Thyroid gland (tissue), 4 donors: ENCODE measurements at places on chromosomes 3 and 15. TPM values are rescaled to one million over a fixed set of nuclear protein-coding genes. Genes with fewer than 3 reads are reported as not detected.

GRCh38 chr3:192435241-192435640 is 292.1 kb downstream of the FGF12 start:
- DNase-seq: no peak

- DNase-seq: peak; percentile 57
Observed at GRCh38 chr3:194711913-194712312, 26.2 kb downstream of the FAM43A start.

Gene GOLGA6L4
- 2.0 TPM for total RNA-seq

DNA sequence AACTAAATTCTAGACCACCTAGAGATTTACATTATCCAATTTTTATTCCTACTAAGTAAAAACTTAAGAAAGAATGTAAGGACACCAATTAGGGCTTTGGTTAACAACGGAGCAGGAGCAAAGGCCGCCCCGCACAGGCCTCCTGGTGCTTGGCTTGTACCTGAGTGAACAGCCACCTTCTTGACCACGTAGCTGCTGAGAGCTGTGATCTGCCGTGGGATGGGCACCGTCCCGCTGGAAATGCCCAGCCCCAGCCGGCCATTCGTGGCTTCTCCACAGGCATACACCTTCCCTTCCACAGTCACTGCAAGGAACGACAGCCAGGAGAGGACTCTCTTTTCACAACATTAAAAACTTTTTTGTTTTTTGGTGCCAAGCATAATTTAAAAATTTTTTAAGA is 79.6 kb upstream of the OCA2 start:
- no peak for DNase-seq

Gene GPR87
- not detected for total RNA-seq

DNA sequence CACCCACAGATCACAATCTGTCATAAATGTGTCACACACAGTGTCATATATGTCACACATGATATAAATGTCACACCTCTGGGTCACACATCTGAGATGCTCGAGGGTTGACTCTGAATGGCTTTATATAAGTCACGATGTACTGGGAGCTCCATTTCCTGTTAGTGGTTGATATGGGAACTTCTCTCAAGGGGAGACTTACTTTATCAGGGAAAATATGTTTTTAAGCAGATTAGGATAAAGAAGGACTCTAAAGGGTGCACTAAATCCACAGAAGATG is 83.9 kb upstream of the MEF2A start:
- DNase-seq: no peak

Gene H1-8
- total RNA-seq: not detected

DNA sequence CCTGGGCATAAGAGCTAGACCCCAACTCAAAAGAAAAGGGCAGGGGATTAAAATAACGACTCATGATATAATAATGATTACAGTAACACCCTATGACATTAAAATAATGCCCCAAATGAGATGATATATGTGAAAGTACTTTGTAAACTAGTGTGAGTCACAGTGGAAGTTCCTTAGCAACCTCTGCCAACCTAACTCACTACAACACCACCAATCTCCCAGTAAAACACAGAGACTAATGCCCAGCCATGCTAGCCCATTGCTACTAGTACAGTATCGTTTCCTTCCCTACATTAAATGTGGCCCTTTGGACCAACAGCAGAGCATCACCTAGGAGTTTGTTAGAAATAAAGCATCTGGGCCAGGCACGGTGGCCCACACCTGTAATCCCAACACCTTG is 11.2 kb upstream of the ADAMTS7 start:
- DNase-seq: no peak

Gene KLHL18
- 38.7 TPM for total RNA-seq

Gene PRR20G
- total RNA-seq: not detected

Gene NPAP1
- total RNA-seq: 1.8 TPM

- DNase-seq: no peak
Observed at GRCh38 chr3:50342813-50343633, 2.4 kb upstream of the RASSF1 start.

GRCh38 chr3:125594125-125594524 is 1.2 kb downstream of the OSBPL11 start:
- DNase-seq: no peak

Gene CHRNA5
- not detected for total RNA-seq

Gene ESYT3
- total RNA-seq: 20.3 TPM

- no peak for DNase-seq
Observed at GRCh38 chr15:81653259-81653658, 279.2 kb upstream of the TMC3 start.

Gene TM4SF18
- total RNA-seq: 9.7 TPM

DNA sequence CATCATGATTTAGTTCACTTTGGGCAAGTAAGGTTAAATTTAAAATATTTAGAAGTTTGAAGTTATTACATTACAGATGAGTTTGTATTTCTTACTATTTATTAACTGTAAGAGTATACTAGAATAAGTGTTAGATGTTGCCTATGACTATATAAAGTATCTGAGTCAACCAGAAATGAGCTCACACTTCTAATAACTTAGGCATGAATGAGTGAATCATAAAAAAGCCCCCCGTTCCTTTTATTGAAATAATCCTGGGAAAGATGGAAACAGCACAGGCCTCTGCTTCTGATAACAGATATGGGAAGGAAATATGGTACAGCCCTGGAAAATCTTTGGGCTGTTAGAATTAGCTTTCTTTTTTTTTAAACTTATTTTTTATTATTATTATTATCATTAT is 66.6 kb upstream of the TGFBR2 start:
- DNase-seq: no peak

Gene P3H2
- 4.7 TPM for total RNA-seq

Gene FOXL2NB
- total RNA-seq: not detected

DNA sequence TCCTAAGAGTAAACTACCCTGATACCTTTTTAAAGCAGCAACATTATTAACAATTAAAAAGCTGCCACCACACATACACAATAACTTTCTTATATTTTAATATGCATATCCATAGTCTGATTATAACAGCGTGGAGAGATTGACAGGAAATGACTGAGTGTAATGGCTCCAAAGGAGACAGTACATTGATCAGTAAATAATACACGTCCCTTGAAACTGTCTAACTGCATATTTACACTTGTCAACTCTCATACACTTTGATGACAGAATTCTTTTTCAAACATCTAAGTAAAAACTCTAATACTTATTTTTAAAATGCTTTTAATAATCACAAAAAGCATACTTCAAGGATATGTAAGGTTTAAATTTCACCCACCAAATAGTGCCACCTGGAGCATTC is 99.5 kb downstream of the FOXP1 start:
- DNase-seq: no peak

GRCh38 chr3:194974468-194975135 is 288.9 kb downstream of the FAM43A start:
- no peak for DNase-seq

DNA sequence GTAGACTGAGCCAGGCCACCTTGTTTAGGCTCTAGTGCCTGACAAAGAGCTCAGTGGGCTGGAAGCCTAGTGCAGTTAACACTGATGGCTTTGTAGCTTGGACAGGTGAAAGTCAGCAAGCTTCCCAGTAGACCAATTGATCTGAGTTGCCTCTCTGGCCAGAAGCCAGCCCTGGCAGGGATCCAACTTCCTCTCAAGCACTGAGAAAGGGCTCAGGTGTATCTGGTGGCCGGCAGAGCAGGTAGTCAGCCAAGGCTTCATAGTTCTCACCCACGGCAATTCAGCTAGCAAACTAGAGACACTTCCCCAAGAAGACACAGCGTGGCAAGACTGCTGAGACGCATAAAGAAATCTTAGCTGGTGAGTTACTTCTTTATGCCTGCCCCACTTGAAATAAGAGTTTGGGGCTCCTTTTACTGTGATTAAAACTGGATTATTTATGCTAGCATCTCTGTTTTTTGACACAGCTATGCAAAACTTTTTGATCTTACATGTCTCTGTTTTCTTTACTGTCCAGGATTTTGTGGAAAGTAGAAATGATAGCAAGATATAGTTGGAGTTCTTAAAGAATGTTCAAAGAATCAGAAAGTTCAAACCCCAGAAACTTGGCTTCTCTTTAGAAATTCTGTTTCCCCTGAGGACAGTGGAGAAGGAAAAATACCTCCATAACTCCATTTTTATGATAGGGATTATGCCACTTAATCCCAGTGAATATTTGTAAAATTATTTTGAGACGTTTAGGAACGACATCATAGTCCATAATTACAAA is 8.4 kb upstream of the CA12 start:
- DNase-seq: peak; percentile 98

DNA sequence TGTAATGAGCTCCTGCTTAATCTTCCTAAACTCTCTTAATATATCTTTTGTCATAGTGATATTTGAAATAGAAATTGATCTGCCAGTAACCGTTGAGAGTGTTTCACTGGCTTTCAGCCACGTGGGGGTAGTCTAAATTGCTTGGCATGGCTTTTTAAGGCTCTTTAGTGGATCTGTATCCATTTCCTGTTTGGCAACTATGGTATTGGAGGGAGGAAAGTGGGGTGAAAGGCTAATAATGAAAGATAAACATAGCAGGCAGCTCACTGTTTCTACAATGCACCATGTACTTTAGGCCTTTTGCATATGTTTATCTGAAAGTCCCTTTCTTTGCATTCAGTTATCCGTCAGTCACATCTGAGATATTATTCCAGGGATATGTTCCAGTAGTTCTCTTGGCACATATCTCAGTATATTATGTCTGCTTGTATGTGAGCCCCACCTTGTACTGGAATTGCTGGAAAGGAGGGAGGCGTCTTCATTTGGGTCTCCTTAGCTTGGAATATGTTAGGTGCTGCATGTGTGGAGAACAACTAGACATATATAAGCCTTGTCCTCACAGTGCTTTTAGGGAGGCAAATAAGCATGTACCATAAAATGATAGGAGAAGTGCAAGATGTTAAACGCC is 10.8 kb downstream of the TOPAZ1 start:
- DNase-seq: no peak

Gene CCDC39
- total RNA-seq: not detected

DNA sequence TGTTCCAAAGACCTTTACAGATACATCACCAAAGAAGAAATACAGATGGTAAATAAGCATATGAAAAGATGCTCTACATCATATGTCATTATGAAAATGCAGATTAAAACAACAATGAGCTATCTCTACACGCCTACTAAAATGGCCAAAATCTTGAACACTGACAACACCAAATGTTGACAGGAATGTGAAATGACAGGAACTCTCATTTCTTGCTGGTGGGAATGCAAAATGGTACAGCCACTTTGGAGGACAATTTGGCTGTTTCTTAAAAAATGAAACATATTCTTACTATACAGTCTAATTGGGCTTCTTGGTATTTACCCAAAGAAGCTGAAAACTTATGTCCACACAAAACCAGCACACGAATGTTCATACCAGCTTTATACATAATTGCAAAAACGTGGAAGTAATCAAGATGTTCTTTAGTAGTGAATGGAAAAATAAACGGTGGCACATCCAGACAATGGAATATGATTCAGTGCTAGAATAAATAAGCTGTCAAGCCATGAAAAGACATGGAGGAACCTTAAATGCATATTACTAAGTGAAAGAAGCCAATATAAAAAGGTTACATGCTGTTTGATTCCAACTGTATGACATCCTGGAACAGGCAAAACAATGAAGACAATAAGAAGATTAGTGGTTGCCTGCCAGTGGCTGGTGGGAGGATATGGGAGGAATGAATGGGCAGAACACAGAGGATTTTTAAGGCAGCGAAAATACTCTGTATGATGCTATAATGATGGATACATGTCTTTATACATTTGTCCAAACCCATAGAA is 81.3 kb upstream of the NEDD4 start:
- DNase-seq: no peak

Gene FBLN2
- 159 TPM for total RNA-seq

Gene LRRC3B
- not detected for total RNA-seq

Gene ZNF770
- total RNA-seq: 52.0 TPM

Gene AMOTL2
- total RNA-seq: 149 TPM

DNA sequence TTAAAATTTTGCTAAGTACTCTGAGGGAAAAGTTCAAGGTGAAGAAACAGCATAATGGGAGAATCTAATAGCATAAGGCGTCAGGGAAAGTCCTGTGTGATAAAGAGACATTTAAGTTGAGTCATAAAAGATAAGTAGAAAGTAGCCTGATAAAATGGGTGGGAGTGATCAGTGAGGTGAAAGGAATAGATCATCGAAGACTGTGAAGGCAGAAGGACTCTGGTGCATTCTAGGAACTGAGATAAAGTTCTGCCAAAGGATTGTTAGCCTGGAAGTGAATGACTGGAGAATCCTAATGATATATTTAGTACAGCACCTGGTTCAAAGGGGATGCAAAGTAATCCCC is 149.9 kb downstream of the CFAP20DC start:
- no peak for DNase-seq

DNA sequence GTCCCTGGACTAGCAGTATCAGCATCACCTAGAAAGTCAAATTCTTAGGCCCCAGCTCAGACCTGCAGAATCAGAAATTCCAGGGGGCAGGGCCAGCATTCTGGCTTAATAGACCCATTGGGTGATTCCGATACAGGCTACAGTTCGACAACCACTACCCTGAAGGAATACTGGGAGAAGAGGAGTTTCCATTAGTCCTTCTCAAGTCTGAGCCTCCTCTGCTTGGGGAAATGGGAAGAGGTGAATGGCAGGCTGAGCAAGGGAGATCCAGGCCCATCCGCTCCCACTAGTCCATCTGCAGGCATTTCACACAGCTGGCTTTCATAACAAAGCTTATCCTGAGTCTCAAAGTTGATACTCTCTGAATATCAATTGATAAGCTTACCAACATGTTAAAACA is 69.1 kb downstream of the MECOM start:
- DNase-seq: no peak

- no peak for DNase-seq
Observed at GRCh38 chr3:27716309-27716708, 5.8 kb downstream of the EOMES start.

- DNase-seq: no peak
Observed at GRCh38 chr3:107757140-107757539, 234.4 kb downstream of the BBX start.

- DNase-seq: peak; percentile 97
Observed at GRCh38 chr15:28021281-28022039, 77.7 kb downstream of the OCA2 start.

GRCh38 chr3:150149651-150150051 is 179.0 kb upstream of the PFN2 start:
- peak; percentile 70 for DNase-seq

DNA sequence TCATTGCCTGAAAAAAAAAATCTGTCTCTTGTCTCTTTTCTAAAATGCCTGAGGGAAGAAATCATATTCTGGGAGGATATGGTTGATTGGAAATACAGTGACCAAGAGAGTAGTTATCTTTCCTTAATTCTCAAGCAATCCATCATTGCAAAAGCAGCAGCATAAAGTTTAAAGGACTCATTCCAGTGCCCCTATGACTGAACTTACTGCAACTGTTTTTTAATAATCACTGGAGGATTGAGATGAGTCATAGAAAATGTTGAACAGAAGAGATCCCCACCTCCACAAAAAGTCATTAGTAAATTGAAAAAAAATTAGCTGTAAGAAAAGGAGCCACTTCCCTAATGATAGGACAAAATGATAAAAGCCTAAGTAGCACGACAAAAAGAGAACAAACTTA is 121.5 kb downstream of the SLC9A9 start:
- no peak for DNase-seq

DNA sequence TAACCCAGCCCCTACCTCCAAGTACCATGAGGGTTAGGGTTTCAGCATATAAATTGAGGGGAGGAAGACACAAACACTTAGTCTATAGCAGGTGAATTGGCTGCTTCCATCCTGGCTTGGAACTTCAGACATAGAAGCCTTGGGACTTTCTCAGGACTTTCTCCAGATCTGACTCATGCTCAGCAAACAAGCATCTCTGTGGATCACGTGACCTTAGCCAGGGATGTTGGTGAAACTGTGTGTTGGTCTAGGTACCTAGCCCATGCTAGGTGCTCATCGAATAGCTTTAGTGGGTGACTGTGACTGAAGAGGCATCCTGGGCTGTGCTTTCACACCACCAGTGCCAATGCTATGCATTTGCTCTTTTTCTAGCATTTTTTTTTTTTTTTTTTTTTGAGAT is 58.9 kb downstream of the CD47 start:
- DNase-seq: no peak

GRCh38 chr3:141275032-141275422 is 43.4 kb downstream of the PXYLP1 start:
- DNase-seq: no peak
